Heart left ventricle (tissue), 16 donors: ENCODE measurements at places on chromosomes 3 and 15.

DNA sequence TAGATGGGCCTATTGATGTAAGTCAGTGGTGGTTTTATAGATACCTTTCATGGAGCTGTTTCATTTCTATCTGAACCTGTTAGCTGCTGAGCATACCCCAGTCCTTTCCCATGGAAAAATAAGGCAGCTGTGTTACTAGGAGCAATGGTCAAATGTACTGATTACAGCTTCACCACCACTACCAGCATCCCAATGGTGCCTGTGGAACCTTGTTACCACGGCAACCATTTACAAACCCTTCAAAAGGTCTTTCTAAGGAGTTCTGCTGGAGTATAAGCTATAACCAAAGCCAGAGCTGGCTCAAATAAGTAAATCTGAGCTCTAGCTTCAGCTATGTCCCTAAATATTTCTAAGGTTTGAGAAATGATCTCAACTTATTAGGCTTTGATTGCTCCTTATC lies 133.4 kb upstream of the ACP3 start:
- DNase-seq, result no peak

GRCh38 chr3:13080026-13080425 lies 6.8 kb upstream of the IQSEC1 start:
- DNase-seq, result no peak

GRCh38 chr15:81274931-81275707 lies 48.8 kb downstream of the STARD5 start:
- peak; percentile 74 for DNase-seq

- DNase-seq, result no peak
These were observed 67.2 kb downstream of the UNC13C start for GRCh38 chr15:54045397-54045796.

- peak; percentile 61 for DNase-seq
These were observed 58.0 kb downstream of the ITPR1 start for GRCh38 chr3:4551051-4551711.

DNA sequence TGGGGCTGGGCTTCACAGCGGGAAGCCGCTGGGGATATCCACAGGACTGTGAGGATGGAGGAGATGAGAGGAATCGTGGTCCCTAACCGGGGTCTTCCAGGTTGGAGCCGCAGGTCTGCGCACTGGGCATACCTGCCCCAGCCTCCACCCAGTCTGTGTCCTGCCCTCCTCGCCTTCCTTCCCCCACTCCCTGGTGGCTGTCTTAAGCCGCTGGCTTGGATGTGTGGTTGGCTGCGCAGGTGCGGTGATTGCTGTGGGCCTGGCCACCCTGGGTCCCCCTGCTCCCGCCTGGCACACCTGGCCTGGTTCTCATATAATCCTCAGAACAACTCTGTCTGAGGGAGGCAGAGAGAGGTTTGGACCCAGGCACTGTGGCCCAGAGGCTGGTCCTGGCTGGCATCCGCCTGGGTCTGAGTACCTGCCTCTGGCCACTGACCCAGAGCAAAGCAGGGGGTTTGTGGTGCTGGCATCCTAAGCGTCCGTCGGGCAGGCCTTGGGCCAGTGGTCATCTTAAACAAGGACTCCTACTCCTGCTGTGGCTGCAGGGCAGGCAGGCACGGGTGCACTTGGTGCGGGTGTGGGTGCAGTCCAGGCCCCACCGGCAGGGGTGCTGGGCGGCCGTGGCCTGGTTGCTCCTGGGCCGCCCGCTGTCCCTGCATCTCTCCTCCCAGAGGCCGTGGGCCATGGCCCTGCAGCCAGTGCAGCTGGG lies 18.7 kb downstream of the PLXNA1 start:
- no peak for DNase-seq

GRCh38 chr3:43732747-43733425 lies 42.1 kb downstream of the ABHD5 start:
- no peak for DNase-seq

GRCh38 chr3:33901862-33902563 lies 103.6 kb downstream of the PDCD6IP start:
- no peak for DNase-seq

GRCh38 chr15:58291848-58292247 lies 139.9 kb upstream of the LIPC start:
- no peak for DNase-seq

GRCh38 chr15:35306361-35306981 lies 221.4 kb upstream of the NANOGP8 start:
- no peak for DNase-seq

DNA sequence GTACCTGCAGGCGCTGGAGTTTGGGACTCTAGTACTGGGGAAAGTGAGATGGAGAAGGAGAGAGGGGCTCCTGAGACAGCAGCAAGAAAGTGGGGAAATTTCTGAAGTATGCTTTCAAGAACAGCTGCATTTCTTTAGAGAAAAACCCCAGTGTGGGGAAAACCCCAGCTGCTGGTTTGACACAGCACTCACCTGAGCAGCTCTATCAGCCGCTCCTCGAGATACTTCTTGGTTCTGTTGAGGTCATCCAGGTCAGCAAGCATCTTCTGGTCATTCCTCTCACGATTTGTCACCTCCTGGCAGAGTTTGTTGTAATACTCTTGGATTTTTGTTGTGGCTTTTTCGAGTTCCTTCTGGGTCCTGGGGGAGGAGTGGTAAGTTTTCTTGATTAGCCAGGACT lies 18.8 kb downstream of the CXCR6 start:
- DNase-seq, result no peak

DNA sequence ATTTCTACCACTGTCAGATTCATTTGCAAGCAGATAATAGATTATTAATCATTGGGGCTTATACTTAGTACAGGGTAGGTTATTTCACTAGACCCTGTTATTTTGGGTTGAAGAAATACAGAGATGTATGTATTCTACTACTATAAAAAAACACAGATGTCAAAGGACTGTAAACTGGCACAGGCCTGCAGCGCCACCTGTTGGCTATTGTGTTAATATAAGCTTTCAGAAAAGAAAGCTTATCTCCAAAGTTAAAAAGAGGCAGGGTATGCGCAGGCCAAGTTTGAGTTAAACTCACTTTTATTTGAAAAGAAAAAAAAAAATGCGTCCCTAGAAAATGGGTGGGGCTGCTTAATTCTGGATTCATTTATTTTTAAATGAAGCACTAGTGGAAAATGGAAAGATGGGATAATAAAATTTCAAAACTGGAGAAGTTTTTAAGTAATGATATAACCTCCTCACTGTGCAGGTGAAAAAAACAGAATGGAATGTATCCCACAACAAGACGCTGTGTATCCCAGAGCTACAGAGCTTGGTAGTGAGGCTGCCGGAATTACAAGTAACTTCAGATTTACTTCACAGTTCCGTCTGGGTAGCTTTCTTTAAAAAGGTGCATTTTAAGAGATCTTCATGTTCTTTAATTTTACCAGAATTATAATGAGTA lies 407.2 kb upstream of the TGFBR2 start:
- peak; percentile 81 for DNase-seq

DNA sequence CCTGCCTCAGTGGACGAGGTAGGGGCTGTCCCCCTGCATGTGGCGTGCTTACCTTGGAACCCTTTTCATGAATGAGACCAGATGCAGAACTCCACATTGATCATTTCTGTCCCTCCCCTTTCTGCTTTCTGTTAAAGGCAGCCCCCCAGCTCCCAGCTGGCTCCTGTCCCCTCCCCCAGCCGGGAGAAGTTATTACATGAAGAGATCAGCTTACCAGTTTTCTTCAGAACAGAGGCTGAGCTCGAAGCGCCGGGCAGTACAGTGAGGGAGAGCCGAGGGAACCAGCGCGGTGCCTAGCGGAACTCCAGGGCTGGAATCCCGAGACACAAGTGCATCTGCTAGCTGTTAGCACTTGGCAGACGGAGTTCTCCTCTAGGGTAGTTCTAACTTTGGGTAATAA lies 263.3 kb upstream of the NR2E3 start:
- peak; percentile 58 for DNase-seq

GRCh38 chr3:28243424-28244106 lies 2.1 kb downstream of the CMC1 start:
- DNase-seq, result no peak

GRCh38 chr3:59424268-59425010 lies 374.6 kb upstream of the CFAP20DC start:
- DNase-seq, result no peak

GRCh38 chr3:195040094-195040493 lies 230.9 kb downstream of the XXYLT1 start:
- DNase-seq, result no peak

DNA sequence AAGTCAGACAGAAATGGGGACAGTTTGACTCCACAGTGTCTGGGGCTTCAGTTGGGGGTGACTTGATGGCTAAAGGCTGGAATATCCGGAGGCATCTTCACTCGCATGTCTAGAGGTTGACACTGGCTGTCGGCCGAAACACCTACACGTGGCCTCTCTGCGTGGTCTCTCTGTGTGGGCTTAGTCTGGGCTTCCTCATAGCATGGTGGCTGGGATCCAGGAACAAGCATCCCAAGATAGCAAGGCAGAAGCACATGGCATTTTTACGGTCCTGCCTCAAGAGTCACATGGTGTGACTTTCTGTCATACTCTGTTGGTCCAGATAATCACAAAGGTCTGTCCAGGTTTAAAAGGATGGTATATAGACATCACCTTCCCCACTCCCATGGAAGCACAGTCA lies 34.5 kb downstream of the MAGI1 start:
- peak; percentile 54 for DNase-seq

DNA sequence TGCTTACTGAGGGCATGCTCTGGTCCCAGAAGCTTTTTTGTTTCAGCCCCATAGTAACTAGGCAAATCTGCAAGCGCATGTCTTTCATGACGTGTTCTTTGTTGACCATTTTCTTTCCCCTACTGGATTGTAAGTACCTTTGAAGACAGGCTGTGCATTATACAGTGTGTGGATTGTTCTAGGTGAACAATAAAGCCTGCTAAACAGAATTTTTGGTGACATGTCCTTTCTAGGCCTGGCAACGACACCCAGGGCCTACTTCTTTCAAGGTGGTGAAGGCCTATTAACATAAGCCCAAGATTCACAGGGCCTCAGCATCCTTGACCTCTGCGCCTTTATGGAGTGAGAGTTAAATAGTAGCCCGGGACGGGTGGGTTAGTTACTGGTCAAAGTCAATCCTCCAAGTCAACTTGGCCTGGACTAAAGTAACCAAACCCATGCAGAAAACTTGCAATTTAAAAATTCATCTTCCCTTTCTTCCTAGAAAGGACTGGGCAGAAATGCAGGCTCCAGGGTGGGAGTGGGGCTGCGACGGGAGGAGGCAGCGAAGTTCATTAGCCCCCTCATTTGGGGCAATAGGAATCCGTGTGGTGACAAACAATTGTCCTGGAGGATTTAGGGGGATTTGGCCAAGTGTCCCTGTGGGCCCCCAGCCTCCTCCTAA lies 37.6 kb upstream of the TRIM71 start:
- no peak for DNase-seq

- DNase-seq, result no peak
These were observed 50.0 kb upstream of the TBC1D23 start for GRCh38 chr3:100210772-100211135.

DNA sequence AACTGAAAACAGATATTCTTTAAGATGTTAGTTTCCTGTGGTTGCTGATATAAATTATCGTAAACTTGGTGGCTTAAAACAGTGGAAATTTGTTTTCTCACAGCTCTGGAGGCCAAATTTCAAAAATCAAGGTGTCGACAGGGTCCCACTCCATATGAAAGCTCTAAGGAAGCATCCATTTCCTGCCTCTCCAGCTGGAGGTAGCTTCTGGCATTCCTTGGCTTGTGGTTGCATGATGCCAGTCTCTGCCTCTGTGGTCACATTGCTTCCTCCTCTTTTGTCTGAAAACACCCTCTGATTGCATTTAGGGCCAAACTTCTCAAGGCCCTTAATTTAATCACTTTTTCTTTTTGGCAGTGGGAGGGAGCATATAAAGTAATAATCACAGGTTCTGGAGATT lies 96.8 kb downstream of the PPM1L start:
- no peak for DNase-seq

GRCh38 chr3:37668431-37668817 lies 193.3 kb upstream of the CTDSPL start:
- DNase-seq, result no peak

DNA sequence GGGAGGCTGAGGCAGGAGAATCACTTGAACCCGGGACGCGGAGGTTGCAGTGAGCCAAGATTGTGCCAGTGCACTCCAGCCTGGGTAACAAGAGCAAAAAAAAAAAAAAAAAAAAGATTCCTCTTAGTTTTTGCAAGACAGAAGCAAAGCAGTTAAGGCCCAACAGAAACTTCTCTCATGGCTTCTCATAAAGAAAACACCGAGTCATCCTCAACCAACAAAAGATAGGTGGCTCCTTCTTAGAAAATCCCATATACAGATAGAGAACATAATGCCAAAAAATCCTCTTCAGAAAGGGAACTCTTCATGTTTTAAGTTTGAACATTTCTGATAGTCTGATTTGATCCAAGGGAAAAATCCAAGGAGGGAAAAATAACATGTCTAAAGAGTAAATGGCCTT lies 12.5 kb upstream of the SKIL start:
- no peak for DNase-seq

- DNase-seq, result no peak
These were observed 18.5 kb downstream of the ULK4 start for GRCh38 chr3:41943311-41943843.

- DNase-seq, result no peak
These were observed 292.5 kb downstream of the PTPRG start for GRCh38 chr3:61853912-61854311.

GRCh38 chr15:65695081-65695480 lies 73.3 kb downstream of the SLC24A1 start:
- no peak for DNase-seq

DNA sequence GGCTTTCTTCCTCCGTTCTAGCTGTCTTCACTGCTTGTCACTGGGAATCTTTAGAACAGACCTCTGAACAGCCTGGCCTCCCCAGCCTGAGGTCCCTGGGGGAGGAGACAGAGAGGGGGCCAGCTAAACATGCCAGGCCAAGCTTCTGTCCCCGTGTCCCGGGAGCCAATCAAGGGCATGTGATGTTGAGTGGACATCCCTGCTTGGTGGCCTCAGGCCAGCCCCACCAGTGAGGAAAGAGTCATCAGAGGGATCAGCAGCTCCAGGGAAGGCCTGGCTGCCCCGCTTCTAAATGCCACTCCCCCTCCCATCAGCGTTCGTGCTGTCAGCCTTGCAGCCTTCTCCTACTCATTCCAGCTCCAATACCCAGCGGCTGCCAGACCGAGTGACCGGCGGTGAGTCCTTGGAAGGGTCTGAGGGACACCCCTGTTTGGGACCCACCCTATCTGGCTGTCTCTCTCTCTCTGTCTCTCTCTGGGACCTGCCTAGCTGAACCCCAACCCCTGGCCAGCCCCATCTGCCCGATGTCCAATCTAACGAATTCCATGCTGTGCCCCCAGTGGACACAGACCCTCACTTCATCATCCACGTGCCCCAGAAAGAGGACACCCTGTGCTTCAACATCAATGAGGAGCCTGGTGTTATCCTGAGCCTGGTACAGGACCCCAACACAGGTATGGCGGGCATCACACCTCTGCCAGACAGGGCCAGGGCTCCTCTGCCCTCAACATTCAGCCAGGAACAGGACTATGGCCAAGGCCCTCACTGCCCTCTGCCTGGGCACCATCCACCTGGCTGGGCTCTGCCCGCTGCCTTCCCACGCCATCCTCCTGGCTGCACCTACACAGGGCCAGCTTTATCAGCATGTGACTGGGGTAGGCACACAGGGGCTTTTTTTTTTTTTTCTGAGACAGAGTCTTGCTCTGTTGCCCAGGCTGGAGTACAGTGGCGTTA lies 6.6 kb upstream of the ITIH3 start:
- DNase-seq, result no peak

GRCh38 chr3:146162561-146162960 lies 1.6 kb upstream of the PLOD2 start:
- no peak for DNase-seq

GRCh38 chr15:34682674-34683073 lies 72.1 kb downstream of the GJD2 start:
- DNase-seq, result no peak
